ENCODE measurements at places on chromosomes 4 and X. TPM values are rescaled to one million over a fixed set of nuclear protein-coding genes. Genes with fewer than 3 reads are reported as not detected.

- DNase-seq, result no peak
Measured at GRCh38 chr4:144384408-144384807, 243.9 kb upstream of the GYPA start.

GRCh38 chrX:30620980-30621618, 32.1 kb upstream of the GK start:
- DNase-seq, result no peak

- DNase-seq, result no peak
Measured at GRCh38 chrX:39242187-39242586, 440.9 kb downstream of the MID1IP1 start.

- DNase-seq, result no peak
Measured at GRCh38 chr4:24770032-24770584, 25.3 kb upstream of the SOD3 start.

SMIM9 gene
- total RNA-seq, result not detected

SMIM43 gene
- total RNA-seq, result 18.2 TPM

ADH6 gene
- 0.43 TPM for total RNA-seq

DNA sequence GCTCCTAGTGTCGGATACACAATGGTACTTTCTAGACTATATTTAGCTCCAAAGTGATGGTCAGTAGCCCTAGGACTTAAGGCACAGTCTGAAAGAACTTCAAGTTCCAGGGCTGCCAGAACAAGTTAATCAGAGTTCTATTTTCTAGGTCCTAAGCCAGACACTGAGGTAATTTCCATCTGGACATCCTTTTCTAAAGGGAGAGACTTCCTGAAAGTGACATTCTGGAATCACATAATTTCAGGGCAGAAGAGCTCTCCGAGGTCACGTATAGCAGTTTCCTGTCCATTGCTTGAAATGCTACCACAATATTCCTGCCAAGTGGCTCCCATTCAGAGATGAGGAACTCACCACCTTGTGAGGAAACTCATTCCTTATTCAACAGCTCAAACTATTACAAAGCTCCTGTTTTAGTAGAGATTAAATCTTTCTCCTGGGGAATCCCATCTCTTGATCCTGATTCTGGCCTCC, 117.9 kb downstream of the COL25A1 start:
- no peak for DNase-seq

SSX2B gene
- total RNA-seq, result not detected

- DNase-seq, result no peak
Measured at GRCh38 chrX:42496239-42496638, 281.7 kb downstream of the PPP1R2C start.

DNA sequence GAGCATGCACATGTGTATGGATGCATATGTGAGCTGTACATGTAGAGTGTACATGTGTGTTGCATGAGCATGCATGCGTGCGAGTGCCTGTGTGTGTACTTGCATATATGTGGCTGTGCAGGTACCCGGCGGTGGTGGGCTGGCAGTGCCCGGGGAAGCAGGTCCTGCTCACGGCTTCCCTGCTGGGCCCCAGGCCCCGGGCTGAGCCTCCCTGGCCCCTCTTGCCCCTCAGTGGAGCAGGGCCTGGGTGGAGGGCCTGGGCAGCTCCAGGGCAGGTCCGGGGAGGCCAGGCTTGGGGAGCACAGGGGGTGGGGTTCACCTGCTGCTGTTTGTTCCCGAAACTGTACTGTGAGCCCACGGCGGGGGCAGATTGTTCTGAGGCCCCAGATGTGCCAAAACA, 9.4 kb downstream of the NAT8L start:
- DNase-seq, result no peak

- no peak for DNase-seq
Measured at GRCh38 chr4:150001815-150002214, 76.4 kb upstream of the DCLK2 start.

DNA sequence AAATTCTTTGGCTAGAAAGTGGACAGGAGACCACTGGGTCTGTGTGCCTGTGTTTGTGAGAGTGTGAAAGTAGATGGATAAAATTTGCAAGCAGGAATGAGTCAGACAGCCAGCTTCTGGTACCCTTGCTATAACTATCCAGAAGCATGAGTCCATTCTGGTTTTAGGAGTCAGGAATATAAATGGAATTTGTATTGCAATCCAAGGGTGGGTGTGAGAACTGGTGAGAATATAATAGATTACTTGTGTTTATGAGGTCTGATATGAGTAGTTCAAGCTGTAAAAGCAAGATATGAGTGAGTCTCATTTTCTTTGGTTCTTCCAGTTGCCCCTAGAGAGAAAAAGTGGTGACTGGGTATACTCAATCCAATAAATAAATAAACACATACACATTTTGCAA, 212.7 kb upstream of the TAPT1 start:
- DNase-seq, result peak; percentile 96

DMD gene
- 73.8 TPM for total RNA-seq

ITGB1BP2 gene
- 2.7 TPM for total RNA-seq

GRCh38 chr4:182277377-182277776, 34.2 kb downstream of the TENM3 start:
- DNase-seq, result no peak

RASGEF1B gene
- 30.9 TPM for total RNA-seq

DNA sequence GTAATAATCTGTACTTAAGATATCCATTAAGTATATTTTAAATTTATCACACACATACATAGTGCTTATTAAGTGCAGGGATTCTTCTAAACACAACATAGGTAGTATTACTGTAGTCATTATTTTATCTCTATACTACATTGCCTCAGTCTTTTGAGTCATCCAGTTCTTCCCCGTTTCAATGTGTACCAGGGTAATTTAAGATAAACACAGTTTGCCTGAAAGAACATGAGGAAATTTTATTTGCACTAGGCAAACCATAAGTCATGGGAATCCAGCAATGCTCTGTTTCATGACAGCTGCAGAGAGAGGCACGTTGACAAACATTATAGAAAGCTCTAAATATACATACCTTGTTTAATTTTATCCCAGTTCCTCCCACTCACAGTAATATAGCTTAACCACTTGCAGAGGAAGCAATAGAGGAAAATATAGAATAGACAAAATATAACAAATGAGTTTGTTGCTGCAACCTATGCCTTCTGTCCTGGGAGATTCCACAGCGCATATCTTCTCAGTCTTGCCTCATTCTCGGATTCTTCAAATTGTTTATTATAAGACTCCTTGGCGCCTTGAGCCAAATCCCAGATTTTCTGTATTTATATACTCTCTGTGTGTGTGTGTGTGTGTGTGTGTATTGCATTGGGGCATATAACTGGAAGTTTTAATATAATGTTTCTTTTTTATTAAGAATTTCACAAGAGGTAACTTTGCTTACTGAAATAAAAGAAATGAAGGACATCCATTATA, 258.6 kb downstream of the FAM133A start:
- DNase-seq, result no peak

DNA sequence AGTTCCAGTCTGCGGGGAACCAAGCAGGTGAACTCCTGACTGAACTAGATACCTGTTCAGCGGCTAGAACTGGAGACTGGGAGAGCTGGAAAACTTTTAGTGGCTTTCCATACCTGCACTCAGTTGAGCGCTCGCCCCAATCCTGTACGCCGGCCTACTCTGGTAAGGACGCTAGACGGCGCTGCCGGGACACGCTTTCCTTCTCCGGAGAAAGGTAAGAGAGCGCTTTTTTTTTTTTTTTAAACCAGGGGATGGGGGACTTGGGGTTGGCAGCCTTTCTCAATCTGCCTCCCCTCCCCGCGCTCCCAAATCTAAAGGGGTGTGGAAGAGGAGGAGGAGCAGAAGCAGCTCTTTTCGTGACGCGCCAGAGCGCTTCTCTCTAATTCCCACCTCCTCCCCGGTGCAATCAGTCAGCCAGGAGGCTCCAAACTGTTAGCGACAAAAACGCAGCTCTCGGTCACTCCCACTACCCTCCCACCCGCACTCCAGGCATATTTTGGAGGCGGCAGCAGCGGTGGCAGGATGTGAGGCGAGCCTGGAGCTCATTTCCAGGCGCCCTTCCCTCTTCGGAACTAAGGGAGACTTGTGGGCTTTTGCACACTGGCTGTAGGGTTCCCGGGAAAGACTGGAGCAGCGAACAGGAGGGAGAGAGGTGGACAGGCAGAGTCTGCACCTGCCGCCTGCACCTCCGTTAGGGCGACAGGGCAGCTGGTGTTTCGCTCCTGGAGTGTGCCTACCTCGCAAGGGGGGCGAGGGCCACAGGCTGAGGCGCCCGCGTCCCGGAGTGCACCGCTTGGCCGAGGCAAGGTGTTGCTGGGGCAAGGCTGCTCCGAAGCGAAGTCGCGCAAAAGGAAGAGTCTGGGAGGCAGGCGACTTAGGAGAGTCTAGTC, at the start of gene IL1RAPL2:
IL1RAPL2 (plus strand) TSS at position 409 of the 890 bp plus-strand sequence.
- peak; percentile 52 for DNase-seq

GRCh38 chr4:72205831-72206230, 174.0 kb downstream of the NPFFR2 start:
- no peak for DNase-seq

GRCh38 chr4:23290656-23291055, 597.9 kb downstream of the GBA3 start:
- DNase-seq, result no peak

GRCh38 chr4:44487341-44487740, 38.7 kb upstream of the KCTD8 start:
- DNase-seq, result no peak

HPGDS gene
- 3.4 TPM for total RNA-seq

DNA sequence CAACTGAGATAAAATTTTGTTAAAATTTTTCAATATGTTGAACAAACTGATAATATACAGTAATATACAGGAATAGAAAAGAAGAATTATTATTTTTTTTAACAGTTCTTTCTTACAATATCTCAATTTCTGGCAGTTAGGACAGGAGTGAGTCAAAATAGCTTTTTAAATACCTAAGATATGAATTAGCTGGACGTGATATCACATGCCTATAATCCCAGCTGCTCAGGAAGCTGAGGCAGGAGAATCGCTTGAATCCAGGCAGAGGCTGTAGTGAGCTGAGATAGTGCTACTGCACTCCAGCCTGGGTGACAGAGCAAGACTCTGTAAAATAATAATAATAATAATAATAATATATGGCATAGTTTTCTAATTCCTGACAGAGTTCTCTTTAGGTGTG, 1039.3 kb downstream of the STPG2 start:
- no peak for DNase-seq

GRCh38 chrX:101190736-101191135, 28.9 kb upstream of the DRP2 start:
- DNase-seq, result no peak

- DNase-seq, result no peak
Measured at GRCh38 chrX:37873220-37873619, 25.8 kb upstream of the DYNLT3 start.

GDPD2 gene
- not detected for total RNA-seq

GRCh38 chrX:6053141-6053540, 175.5 kb downstream of the NLGN4X start:
- no peak for DNase-seq

DNA sequence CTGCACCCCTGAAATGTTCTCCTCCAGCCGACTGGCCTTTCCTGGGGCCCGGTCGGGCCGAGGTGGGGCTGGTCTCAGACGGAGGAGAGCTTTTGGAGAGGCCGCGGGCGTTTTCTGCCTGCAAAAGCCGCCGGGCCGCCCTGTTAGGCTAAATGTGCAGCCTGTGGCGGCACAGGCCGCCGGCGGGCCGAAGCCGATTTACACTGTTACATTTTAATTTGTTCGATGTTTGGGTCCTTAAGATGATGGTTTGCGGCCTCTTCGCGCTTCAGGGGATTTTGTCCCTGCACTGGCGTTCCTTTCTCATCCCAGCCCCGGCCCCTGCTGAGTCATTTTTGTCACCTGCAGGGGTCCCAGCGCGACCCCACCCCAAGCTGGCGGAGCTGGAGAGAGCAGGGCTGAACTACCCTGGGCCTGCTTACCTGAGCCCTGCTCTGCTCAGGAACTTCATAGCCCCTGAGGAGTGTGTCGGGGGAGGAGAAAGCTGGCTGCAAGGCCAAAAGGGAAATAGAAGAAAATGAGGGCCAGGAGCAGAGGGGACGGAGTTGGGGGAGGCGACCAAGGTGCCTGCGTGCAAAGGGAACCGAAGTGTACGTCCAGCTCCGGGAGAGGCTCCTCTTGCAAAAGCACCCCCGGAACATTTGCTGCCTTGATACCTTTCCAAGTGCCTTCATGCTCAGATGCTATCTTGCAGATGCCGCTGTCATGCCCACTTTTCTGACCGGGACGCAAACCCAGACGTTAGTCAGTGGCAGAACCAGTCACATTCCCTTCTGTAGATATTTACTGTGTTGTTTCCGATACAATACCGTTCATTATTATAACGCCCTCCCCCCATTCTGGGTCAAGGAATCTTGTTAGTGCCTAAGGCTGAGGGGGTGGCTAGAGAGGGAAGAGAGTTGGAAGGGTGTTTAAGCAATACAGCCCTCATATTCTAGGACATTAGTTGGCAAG, 977 bp upstream of the RBBP7 start:
- peak; percentile 16 for DNase-seq

DNA sequence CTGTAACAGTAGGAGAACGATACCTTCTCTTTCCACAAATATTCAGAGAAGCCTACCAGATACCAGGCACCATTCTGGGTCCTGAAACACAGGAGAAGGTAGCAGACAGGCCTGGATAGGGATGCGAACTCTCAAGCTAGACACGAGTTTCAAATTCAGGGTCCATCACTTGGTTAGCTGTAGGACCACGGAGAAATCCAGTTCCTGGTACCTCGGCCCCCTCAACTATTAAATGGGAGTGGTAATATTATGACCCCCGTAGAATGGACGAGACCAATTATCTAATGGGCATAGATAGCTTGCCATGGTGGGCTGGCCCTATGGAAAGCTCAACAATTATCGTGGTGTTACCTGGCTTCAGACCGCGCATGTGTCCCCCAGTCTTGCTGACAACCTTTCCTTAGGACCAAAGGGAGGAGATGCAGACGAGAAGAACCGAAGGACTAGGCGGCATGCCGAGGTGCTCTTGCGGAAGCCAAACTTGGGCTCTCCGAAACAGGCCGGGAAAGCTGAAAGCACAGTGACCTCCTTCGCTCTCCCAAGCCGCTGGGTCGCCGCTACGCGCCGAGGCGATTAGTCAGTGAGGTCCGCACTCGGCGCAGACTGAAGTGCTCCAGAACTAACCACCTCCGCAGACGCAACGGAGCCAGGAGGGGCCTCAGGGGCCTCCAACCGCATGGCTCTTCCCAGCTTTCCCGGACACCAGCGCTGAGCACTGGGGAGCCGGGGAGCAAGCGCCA, 19.6 kb downstream of the NKX3-2 start:
- no peak for DNase-seq

PRSS12 gene
- 55.0 TPM for total RNA-seq

VMA21 gene
- total RNA-seq, result 36.3 TPM

DNA sequence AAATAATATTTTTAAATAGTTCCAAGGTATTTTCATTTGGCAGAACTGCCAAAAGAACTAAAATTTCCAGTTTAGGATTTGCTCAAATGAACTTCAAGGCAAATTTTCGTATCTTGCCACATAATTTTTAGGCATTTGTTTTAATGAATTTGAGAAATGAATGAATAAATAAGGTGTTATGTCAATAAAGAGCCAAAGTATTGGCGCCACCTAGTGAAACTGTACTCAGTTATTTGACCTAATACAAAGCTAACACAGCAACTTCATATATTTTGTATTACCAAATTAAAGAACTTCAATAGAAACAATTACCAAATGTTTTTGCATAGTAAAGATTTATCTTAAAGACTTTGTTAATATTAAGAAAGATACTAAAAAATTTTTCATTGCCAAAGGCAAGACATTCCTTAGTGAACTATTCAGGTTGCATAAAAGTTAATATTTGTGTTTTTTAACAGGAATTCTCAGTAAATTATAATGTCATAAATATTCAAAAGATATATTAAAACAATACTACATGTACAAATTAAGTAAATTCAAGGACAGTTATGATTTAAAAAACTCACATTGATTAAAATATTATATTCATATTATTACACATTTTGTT, 50.3 kb downstream of the STPG2 start:
- peak; percentile 17 for DNase-seq

- no peak for DNase-seq
Measured at GRCh38 chrX:64190136-64190740, 15.3 kb downstream of the AMER1 start.
